Stimulated activated naive CD8-positive, alpha-beta T cell treated with anti-CD3 and anti-CD28 coated beads, Interleukin-15, amount 100 ng/mL, for 72 hours (primary cell): ENCODE measurements at places on chromosomes 4 and X.

GRCh38 chrX:65575022-65575421 lies 40.4 kb upstream of the LAS1L start:
- DNase-seq: no peak

GRCh38 chrX:37378404-37378803 lies 29.2 kb downstream of the PRRG1 start:
- no peak for DNase-seq

DNA sequence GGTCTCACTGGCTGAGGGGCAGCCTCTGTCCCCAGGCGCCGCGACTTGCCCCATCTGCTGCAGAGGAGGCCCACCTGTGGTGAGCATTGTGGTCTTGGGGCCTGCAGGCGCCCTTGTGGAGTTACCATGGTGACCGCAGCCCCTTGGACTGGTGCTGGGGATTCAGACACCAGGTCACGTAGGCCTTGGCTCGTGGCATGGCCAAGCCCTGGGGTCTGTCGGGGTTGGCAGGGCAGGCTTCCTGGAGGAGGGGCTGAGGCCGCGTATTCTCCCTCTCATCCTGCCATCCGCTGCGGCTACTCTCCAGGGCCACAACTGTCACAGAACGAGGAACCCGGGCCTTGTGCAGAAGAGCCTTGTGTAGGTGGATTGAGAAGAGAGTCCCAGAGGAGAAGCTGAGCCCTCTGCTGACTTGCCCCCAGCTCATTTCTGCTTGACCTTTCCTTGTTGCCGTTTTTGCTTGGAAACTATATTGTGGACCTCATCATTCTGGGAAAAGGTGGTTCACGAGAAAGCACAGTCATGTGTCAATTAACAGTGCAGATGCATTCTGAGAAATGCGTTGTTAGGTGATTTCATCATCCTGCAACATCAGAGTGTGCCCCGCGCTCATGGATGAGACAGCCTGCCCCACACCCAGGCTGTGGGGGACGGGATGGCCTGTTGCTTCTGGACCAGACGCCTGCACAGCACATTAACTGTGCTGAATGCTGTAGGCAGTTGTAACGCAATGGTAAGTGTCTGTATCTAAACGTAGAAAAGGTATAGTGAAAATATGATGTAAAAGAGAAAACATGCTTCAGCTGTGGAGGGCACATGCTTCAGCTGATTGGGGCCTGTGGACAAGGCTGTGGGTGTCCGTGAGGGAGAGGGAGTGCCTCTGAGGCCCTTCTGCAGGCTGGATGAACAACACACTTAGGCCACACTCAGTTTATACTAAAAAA lies 38.5 kb downstream of the TRMT44 start:
- DNase-seq: no peak

DNA sequence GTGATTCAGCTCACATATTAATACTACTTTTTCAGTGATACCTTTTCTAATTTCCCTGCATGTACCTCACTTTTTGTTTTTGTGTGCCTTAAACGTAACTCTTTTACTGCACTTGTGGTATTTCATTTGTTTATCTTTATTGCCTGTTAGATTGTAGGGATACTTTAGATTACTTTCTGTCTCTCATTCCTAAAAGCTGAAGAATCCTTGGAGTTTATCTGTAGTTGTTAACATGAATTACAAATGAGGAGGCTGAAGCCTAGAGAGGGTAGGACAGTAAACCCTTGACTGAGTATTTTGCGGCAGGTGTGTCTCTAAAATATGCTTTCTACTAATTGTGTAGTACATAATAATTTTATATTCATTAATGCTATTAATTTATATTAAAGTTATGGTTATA lies 34.9 kb downstream of the BMP2K start:
- DNase-seq: no peak

DNA sequence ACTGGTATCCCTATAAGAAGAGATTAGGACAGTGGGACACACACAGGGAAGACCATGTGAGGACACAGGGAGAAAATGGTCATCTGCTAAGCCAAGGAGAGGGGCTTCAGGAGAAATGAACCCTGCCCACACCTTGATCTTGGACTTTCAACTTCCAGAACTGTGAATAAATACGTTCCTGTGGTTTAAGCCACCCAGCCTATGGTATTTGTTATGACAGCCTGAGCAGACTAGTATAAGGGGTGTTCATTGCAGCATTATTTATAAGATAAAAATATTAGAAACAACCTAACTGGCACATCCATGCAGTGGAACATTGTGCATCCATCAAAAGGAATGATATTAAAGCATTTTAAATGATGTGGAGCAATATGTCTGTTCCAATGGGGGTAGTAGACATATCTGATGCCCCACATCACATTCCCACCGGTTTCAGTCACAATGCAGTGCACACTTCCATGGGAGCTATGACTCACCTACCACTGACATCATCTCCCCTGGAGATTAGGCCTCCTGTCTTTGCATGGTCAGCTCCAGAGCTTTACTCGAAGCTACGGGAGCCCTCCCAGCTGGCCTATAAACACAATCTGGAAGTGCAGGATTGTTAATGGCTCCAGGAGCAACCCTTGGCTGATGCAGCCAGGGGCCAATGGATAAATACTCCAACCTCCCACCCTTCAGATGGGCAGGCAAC lies 38.9 kb upstream of the MAMLD1 start:
- no peak for DNase-seq

DNA sequence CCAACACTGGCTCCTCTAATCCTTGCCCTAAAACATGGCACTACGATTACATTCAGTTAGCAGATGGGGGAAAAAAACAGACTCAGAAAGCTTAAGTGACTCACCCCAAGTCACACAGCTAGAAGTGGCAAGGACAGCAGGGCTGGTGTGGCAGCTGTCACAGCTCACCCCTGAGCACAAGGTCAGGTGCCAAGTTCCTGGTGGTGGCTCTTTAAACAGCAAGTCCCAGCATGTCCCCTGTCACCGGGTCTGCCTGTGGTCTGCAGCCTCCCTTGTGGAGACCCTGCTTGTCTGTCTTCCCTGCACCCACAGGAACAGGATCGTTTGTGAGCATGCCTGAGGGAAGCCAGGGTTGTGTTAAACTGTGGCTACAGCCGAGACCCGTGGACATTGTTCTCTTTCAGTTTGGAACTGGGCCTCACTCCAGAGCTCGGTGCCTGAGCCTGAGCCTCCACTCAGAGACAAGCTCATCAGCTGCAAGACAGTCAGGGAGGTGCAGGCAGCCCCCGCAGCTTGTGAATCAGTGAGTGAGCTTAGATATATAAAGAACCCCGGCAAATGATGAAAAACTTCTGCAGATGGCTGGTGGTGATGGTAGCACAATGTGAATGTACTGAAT lies 260.8 kb downstream of the BCOR start:
- no peak for DNase-seq

DNA sequence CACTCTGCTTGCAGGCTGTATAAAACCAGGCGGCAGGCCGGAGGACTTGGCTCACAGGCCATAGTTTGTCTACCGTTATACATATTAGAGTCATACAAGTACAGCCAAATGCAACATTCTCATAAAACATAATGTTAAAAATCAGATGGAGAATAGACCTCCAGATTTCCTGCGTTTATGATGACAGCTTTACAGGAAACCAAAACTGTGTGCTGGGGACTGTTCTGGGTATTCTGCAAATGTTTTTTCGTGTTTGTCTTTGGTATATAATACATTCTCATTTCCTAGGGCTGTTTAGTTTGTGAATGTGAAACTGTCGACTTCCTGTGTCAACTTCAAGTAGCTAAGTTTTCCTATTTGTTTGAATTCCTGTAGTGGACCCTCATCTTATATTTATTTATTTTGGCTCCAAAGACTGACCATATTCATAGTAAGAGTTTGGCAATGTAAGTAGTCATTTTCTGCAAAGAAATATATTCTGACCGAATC lies 79.5 kb upstream of the FAM9C start:
- DNase-seq: no peak

DNA sequence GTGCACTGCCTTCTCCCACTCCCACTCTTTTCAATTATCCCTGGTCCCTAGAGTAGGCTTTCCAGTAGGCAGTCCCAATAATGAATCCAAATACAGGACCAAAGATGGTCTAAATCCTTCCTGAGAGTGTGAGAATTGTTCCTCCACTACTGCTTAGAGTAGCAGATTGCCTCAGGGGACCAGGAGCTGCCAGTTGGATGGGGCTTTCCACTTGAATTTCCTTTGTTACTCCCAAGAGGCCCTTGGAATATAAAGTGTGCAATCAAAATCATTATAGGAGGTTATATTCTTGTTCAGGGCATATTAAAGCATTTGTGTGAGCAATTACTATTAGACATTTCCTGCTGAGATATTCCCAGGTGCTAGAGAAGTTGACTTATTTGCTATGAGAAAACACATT lies 156.6 kb upstream of the TLL1 start:
- DNase-seq: no peak

DNA sequence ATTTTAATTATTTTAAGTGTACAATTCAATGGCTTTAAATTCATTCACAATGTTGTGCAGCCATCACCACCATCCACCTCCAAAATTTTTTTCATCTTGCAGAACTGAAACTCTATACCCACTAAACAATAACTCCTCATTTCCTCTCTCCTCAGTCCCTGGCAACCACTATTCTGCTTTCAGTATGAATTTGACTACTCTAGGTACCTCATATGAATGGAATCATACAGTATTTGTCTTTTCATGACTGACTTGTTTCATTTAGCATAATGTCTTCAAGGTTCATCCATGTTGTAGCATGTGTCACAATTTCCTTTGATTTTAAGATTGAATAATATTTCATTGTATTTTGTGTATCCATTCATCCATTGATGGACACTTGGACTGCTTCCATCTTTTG lies 46.9 kb downstream of the KIF4A start:
- DNase-seq: no peak

GRCh38 chrX:10087391-10087790 lies 69.4 kb upstream of the CLCN4 start:
- DNase-seq: no peak

DNA sequence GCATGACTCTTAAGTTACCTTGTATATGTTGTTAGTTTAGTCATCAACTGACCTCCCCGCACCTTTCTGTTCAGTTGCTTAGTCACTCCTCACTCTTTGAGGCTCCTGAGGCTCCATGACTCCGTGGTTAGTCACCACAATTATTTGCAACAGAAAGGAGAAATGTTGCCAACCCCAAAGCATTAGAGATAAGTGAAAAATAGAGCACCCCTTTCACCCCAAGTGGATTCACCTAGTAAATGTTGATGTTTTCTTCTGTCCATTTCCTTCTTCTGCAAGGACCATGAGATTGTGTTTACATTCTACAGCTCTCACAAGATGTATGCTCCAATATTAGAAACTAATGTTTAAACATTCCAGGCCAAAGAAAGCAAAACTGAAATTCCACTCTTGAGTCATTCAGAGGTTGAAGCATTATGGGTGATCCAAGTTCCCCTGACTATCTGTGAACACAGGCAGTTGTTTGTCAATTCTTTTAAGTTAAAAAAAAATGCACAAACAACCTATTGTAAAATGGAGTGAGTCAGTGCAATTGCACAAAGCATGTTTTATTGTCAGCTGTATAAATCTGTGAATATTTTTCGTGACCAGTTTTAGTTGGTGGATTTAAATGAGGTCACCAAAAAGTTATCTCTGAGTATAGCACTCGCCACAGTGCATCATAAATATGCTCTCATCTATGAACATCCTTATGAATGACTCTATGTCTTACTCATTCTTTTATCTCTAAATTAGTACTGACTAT lies 552.4 kb upstream of the MAGEB2 start:
- DNase-seq: no peak

DNA sequence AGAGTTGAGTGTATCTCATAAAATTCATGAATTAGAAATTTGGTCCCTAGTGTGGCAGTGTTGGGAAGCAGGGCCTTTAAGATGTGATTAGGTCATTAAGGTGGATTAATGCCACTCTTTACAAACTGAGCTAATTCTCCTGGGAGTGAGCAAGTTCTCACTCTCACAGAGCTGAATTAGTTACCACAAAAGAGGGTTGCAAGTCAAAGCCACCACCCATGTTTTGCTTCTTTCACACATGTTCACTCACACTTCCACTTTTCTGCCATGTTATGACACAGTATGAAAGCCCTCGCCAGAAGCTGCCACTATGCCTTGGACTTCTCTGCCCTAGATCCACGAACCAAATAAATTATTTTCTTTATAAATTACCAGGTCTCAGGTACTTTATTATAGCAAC lies 332.1 kb downstream of the ARAP2 start:
- DNase-seq: no peak

DNA sequence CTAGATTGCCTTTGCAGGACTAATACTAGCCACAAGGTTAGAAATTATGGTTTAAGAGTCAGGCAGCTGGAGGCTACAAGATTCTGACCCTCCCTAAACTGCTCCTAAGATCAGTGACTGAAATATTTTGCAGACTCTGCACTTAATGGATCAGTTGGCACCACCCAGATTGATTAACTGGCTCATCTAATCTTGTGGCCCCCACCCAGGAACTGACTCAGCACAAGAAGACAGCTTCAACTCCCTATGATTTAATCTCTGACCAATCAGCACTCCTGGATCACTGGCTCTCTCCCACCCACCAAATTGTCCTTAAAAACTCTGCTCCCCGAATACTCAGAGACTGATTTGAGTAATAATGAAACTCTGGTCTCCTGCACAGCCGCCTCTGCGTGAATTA lies 145.4 kb upstream of the LCORL start:
- no peak for DNase-seq

DNA sequence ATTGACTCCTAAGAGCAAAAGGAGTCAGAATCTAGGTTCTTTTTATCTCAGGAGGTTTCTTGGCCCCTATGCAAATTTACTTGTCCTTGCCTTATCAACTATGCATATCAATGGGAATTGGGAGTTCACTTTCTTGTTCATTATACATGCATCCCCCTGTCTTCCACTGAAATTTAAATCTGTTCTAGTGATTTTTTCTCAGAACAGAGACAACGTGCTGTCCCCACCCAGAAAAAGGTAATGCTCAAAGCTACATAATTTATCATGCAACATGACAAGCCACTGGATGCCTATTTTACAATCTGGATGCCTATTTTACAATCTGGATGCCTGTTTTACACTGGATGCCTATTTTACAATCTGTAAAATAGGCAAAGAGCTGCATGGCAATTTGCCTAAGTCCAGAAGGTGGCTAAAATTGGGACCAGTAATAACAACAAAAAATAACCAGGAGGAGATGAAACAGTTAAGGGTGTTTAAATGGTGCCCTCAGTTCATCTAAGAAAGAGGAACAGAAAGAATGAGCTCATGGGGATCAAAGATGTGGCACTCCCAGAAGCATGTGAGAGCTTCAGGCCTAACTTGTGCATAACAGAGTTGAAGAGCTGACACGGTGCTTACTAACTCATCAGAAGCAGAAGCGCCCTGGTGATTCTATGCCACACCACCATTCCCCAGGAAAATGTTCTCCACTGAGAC lies 537.8 kb upstream of the BOD1L1 start:
- DNase-seq: no peak

- DNase-seq: no peak
Observed at GRCh38 chrX:104306180-104306579, 51.4 kb upstream of the ESX1 start.

DNA sequence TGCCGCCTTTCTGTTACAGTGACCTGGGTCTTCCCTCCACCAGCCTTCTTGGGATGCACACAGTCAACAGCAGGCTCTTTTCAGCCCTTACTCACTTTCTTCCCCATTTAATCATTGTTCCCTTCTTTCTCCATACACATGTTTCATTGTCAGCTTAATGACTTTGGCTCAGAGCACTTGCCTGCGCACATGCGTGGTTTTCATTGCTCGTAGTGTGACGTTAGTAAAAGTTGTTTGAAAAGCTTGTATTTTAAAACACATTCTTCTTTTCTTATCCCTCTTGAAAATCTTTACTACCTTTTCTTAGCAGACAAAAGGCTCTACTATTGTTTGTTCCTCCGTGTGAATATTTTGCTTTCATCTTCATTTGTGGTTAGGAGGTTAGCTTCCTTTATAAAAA lies 19.7 kb upstream of the SCOC start:
- DNase-seq: no peak
